ENCODE measurements at places on chromosomes 4 and X. TPM values are rescaled to one million over a fixed set of nuclear protein-coding genes. Genes with fewer than 3 reads are reported as not detected.

Gene SYTL5
- total RNA-seq, result 1.5 TPM

Gene PLP1
- not detected for total RNA-seq

Gene HELT
- not detected for total RNA-seq

Gene PHOX2B
- not detected for total RNA-seq

Gene PHEX
- total RNA-seq, result 1.7 TPM

Gene ANK2
- total RNA-seq, result 95.1 TPM

Gene FOXP3
- under 0.01 TPM for total RNA-seq

Gene TMPRSS11A
- not detected for total RNA-seq

Gene ZNF711
- 1.0 TPM for total RNA-seq

Gene GRIA2
- total RNA-seq, result 0.17 TPM

Gene SERPINA7
- total RNA-seq, result not detected

Gene HGFAC
- total RNA-seq, result under 0.01 TPM

Gene CXCR3
- total RNA-seq, result not detected

Gene UGT2B15
- total RNA-seq, result not detected

Gene SPATA18
- total RNA-seq, result 17.7 TPM

Gene FABP2
- not detected for total RNA-seq

Gene PABPC5
- 4.4 TPM for total RNA-seq

Gene CENPI
- total RNA-seq, result 4.9 TPM

Gene AFF2
- total RNA-seq, result under 0.01 TPM

Gene PAGE2
- total RNA-seq, result not detected

Gene DACH2
- total RNA-seq, result 0.51 TPM

Gene SPANXN3
- not detected for total RNA-seq

Gene MMRN1
- under 0.01 TPM for total RNA-seq

Gene RAB39B
- 3.0 TPM for total RNA-seq

Gene ATOH1
- total RNA-seq, result not detected

Gene INTS12
- 19.0 TPM for total RNA-seq

Gene HSFX4
- not detected for total RNA-seq

Gene TBC1D8B
- total RNA-seq, result 5.4 TPM

Measured in fibroblast of lung (primary cell).